ENCODE measurements at places on chromosomes 1 and 21.

- DNase-seq = peak; percentile 64
Measured at GRCh38 chr1:44484155-44484688, 79.2 kb downstream of the RNF220 start.

DNA sequence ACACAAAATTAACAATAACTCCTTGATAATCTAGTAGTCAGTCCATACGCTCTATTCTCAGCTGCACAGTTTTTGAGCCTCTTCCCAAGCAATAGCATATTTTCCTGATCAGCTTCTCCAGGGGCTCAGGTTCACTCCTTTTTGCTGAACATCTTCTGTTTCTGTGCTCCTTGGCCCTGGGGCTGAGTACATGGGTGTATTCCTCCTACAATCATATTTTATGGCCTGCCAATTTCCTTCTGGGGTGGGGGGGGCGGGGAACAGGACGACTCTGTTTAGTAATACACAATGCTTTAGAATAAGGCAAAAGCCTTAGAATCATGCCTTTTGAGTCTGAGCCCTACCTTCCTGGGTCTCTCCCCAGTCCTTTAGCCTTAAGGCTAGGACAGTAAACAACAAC is 8.5 kb downstream of the CLDN19 start:
- no peak for DNase-seq

DNA sequence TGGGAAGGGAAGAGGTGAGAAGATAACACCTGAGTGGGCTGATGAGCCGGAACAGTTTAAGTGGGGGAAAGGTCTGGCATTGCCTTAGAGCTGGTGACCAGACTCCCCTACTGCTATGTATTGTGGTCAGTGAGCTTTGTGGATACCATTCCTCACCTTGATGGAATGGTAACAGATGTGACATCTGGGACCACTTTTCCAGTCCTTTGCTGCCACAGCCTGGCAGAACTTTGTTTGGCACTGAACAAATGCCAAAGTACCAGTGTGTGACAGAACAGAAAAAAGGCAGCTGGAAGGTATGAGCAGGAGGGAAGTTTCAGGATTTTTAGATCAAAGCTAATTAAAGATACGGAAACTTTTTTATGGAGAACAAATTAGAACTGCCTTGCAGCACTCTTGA is 6.2 kb downstream of the MED8 start:
- DNase-seq = no peak

DNA sequence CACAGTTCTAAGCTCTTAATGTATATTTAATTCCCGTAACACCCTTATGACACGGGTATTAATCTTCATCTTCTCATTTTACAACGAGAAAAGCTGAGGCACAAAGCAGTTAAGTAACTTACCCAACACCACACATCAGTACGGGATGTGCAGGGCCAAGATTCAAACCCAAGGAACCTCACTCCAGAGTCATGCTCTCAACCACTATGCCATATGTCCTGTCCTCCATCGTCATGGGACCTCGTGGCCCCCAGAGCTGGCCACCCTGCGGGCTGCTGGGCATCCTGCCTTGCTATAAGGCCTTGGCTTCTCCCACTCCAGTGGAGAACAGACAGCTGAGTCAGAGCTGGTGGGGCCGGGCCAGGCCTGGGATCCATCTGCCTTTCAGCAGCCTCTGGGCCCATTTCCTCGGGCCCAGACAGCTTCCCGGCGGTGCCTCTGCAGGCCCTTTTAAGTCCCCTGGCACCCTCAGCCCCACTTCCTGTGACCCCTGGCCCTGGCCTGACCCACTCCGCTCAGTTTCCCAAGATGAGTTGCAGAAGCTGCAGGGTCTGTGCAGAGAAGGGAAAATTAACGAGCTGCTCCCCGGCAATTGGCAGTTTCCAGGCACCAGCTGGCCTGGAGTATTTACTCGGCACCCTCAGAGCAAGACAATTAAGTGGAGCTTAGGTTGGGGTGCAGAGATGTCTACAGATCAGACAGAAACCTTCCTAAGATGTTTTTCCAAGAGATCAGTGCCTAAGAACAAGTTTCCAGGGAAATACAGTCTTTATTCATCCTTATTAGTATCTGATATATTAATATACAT is 98.2 kb downstream of the EPHB2 start:
- DNase-seq = no peak

DNA sequence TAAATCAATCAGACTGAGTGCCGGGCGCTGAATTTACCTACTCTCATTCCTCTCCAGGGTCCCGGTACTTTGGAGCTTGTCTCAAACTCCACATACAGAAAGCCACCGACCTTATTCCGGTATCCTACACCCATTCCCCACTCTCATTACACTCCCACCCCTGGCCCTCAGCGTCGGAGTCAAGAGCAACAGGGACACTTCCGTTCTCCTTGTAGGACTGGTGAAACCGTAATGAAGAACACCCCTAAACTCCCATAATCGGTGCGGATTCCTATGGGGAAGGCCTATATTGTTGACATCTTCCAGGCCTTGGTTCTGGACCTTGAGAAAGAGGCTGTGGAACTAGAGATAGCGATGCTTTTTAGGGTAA is 798 bp downstream of the ZBED6 start:
- no peak for DNase-seq

GRCh38 chr21:9760398-9761074 is 760.8 kb upstream of the TPTE start:
- DNase-seq = no peak

DNA sequence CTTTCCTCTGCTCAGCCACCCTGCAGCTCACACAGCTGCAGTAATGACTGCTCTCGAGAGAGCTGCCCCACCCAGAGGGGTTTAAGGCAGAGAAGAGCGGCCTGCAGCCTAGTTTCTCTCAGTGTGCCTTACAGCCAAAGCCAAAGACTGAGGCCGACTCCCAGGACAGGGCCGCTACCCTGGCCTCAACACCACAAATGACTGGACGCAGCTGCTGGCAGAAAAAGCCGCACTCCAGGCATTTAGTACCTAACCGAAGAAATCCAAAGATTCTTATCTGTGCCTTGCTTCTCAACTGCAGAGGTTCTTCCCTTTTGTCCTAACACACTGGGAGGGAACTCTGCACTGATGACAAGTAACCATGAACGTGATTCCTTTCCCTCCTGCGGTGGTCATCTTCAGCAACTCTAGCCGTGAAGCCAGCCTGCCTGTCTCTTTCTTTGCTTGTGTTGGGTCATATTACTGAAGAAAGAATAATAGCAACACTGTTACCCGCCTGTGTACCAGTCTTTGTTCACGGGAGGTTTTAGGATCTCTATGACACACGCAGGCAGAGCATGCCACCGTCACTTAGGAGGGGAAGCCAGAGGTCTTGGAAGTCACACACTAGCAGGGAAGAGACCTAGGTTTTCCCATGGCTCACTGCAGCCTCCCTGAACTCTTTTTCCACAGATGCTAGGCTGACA is 202.7 kb downstream of the RHOU start:
- DNase-seq = no peak

- DNase-seq = no peak
Measured at GRCh38 chr1:243335292-243335691, 79.5 kb downstream of the SDCCAG8 start.

DNA sequence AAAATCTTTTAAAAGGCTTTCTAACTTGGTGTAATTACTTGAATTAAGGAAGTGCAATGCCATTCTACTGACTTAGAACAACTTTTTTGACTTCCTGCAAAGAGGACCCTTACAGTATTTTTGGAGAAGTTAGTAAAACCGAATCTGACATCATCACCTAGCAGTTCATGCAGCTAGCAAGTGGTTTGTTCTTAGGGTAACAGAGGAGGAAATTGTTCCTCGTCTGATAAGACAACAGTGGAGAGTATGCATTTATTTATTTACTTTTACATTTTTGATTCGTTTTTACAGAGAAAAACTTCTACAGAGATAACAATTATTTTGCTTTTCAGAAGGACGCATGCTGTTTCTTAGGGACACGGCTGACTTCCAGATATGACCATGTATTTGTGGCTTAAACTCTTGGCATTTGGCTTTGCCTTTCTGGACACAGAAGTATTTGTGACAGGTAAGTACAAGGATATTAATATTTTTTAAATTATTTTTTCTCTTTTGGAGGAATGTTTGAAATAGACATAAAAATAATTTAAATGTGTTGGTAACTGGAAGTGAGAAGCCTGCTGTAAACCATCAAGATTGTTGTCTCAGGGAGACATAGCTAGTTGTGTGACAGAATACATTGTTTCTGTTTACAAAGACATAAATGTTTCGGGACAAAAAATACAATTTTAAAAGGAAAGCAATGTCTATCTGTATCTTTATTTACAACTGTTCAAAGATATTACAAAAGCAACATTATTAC is at the start of gene PTPRC:
TSS of gene PTPRC (plus strand) at position 147 of the 742 bp plus-strand sequence. CDS start at position 376, 229 bp downstream.
- no peak for DNase-seq

DNA sequence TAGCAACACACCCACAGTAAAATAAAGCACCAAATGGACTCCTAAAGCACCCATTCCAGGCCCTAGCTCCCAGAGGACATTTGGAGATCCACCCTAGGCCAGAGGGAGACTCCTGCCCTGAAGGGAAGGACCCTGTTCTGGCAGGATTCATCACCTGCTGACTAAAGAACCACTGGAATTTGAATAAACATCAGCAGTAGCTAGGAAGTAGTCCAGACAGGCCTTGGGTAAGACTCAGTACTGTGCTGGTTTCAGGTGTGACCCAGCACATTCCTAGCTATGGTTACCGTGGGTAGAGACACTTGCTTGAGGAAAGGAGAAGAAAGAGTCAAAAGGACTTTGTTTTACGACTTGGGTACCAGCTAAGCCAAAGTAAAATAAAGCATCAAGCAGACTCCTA is 92.7 kb upstream of the LRRC7 start:
- no peak for DNase-seq

DNA sequence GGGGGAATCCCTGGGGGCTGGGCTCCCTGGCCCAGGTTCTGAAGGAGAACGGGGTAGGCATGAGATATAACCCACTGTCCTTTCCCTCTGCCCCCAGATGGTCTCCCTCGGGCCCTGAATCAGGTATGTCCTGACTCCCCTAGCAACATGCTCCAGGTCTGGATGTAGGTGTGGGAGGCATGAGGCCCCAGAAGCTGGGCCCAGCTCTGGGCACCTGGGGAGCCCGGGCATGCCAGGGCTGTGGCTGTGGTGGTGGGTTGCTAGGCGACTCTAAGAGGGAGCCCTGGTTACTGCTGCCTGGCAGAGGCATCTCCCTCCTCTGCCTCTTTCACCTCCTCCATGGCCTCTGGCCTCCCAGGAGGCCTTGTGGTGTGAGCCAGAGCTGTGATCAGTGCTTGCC is 16.2 kb downstream of the FOXO6 start:
- DNase-seq = no peak

DNA sequence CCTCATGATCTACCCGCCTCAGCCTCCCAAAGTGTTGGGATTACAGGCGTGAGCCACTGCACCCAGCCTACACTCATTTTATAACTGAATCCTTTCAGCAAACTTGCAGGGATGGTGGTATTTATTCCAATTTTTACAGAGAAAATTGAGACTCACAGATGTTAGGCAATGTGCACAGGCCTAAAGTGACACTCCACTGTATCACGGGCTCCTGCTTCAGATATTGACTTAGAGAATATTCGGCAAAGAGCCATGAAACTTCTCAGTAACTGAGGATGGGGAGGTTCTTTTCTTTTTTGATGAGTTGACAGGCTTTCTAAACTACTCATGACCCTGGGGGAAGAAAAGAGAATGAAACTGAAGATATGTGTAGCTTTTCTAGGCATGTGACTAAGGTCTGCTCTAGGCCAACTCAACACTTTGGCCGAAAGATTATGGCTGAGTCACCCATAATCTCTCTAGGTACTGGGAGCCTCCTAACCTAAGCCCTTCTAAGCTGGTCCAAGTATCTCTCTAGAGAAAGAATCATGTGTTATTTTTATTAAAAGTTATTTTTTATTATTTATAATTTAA is 19.9 kb upstream of the PTCH2 start:
- DNase-seq = no peak

DNA sequence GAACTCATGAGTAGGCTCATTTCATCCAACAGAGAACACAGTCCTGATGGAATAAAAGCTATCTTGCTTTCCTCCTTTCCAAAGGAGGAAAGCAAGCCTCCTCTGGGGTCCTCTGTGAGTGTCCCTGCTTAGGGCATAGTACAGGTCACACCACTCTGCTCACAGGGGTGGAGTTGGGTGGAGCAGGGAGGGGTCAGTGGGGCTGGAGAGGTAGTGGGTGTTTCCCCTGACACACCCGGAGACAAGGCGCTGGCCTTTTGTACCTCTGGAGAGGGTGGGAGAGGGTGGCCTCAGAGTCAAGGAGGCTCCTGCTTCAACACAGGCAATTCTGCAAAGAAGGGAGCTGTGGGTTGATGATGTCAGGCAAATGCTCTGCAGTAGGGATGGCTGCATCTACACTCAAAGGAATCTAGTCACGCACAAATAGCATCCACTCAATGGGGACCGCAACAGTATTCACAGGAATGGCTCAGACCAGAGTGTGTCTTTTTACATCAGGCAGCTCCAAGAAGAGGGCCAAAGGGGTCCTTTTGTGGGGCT is 58.6 kb upstream of the PLXNA2 start:
- DNase-seq = no peak

GRCh38 chr1:180094705-180095295 is 59.9 kb upstream of the QSOX1 start:
- no peak for DNase-seq

DNA sequence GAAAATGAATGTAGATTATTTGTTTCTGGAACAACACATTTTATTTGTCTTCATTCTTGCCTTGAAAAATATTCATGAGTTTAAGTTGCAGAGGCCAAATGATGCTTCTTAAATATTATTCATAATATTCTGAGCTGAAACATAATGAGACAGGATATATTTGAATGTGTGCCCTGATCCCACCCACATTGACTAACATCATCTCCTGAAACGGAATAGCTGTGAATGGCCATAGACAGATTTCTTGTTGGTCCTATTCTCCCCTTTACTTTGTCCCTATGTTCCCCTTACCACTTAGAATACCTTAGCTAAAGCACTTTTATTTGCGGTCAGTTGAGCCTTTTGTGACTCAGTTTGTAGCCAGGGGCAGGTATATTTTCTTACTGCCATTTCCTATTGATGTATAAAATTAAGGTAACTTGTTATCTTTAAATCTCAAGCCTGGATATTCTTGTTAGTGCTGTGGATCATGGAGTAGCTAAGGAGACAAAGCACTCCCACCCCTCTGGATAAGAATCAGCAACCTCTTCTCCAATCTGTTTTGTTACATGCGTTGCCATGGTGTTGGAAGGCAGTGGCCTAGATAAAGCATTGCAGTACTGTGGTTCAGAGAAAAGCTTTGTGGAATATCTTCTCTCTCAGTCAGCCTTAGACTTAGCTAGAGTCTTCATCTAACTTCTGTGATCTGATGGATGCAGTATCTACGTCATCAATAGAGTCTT is 478.5 kb upstream of the DEPDC1 start:
- peak; percentile 35 for DNase-seq

DNA sequence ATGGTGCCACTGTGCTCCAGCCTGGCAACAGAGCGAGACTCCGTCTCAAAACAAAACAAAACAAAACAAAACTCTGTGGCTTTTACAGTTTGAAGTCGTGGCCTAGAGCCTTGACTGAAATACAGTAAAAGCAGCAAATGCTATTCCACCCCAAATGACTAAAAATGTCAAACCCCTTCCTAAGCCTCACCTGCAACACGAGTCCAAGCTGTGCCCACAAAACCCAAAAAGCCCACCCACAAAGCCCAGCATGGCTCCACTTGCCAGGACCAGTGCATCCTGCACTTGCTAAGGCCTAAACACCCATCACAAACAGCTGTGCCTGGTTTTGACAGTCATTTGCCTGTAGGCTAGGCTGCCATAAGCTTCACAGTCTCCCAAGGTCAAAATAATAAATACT is 21.3 kb downstream of the VAV3 start:
- no peak for DNase-seq
